GOT3 (cell line): ENCODE measurements at places on chromosomes 11 and 22.

DNA sequence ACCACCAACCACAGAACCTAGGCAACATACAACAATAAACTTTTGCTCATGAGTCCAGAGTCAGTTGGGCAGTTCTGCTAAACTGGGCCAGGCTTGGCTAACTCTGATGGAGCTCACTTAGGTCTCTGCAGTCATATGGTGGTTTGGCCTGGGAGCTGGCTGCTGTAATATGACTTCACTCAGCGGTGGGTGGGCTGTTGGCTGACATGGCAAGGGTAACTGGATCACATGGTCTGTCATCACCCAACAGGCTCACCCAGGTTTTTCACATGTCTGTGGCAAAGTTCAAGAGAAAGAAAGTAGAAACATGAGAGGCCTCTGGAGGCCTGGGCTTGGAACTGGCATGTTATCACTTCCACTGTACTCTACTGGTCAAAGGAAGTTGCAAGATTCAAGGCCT lies 43.2 kb upstream of the CLMP start:
- peak; percentile 25 for DNase-seq

DNA sequence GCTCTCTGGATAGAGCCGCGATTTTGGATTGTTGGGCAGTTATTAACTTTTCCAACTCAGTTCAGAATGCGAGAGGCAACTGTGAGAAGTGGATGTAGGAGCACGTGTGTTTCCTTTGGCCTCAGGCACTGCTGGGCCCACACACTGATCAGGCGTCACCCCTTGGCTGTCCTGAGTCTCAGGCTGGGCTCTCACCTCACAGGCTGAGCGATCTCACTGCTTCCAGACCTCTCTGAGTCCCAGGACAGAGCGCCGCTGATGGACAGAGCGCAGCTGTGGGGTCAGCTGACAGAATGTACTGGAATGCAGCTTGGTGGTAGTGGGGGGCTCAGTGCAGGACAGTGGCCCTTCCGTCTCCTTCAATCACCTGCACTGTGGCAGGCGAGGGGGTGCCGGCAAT lies 516.2 kb downstream of the TBC1D22A start:
- no peak for DNase-seq

GRCh38 chr22:35892192-35892591 lies 136.4 kb downstream of the RBFOX2 start:
- no peak for DNase-seq

DNA sequence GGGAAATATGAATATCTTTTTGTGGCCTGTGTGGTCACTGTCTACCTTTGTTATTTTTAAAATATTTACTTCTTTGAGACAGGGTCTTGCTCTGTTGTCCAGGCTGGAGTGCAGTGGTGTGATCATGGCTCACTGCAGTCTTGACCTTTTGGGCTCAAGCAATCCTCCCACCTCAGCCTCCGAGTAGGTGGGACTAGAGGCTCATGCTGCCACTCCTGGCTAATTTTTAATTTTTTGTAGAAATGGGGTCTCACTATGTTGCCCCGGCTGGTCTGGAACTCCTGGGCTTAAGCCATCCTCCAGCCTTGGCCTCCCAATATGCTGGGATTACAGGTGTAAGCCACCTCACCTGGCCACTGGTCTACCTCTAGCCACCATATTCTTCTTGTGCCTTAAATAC lies 3.5 kb upstream of the EIF3D start:
- DNase-seq = no peak

- no peak for DNase-seq
Measured at GRCh38 chr11:67409781-67410368, 5.6 kb upstream of the CARNS1 start.

GRCh38 chr11:66002648-66003225 lies 434 bp downstream of the BANF1 start:
- DNase-seq = no peak

DNA sequence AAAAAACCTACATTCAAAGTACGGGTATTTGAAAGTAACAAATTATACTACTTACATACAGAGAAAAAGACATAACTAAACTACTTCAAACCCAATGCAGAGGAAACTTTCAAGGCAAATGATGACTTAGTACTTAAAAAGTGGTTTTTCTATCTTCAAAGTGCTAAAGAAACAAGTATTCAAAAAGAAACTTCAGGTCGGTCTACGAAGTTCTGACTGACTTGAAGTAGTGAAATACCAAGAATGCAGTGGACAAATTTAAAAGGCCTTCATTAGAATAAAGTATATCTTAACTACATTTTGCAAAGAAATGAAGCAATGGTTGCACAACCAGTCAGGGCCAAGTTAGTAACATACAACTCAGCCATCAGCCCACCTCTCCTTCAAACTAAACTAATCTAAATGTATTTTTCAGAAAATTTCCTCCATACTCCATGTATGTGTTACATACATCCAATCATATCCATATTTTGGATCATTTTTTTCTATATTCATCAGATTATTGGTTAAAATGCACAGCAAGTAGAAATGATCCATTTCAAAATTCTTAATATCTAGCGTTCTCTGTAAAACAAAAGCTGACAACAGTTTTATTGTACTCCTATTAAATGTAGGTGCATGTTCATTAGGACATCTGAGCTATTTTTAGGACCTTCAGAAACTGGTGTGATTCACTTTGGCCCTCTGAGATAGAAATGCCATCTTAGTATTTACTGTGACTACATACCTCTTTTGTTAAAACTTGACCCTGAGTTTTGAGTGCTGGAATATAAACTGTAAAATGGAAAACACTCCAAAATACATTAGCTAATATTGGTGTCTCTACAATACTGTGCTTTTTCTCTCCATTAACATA lies 49.9 kb downstream of the BIRC2 start:
- DNase-seq = no peak

GRCh38 chr11:87061766-87062165 lies 24.0 kb downstream of the TMEM135 start:
- no peak for DNase-seq

GRCh38 chr11:130854483-130854882 lies 61.8 kb downstream of the SNX19 start:
- DNase-seq = no peak

- no peak for DNase-seq
Measured at GRCh38 chr11:83976086-83976485, 689.9 kb upstream of the CCDC90B start.

- no peak for DNase-seq
Measured at GRCh38 chr11:31150011-31150410, 219.5 kb downstream of the DCDC1 start.

- no peak for DNase-seq
Measured at GRCh38 chr22:23713696-23714595, 23.1 kb downstream of the RGL4 start.
